ENCODE measurements at places on chromosomes 16 and 17. TPM values are rescaled to one million over a fixed set of nuclear protein-coding genes. Genes with fewer than 3 reads are reported as not detected.

Gene MYOCD
- total RNA-seq, result not detected

Gene CAVIN1
- 0.67 TPM for total RNA-seq

Gene CDR2
- 42.5 TPM for total RNA-seq

GRCh38 chr17:60301649-60302048, 90.3 kb downstream of the USP32 start:
- peaks cover 7% of the 10 kb centered on the region for H3K36me3 ChIP-seq
- no peaks in the 10 kb centered on the region for H3K27me3 ChIP-seq
- H3K4me3 ChIP-seq, result no peak overlapping the region
- no peak overlapping the region for H3K27ac ChIP-seq

DNA sequence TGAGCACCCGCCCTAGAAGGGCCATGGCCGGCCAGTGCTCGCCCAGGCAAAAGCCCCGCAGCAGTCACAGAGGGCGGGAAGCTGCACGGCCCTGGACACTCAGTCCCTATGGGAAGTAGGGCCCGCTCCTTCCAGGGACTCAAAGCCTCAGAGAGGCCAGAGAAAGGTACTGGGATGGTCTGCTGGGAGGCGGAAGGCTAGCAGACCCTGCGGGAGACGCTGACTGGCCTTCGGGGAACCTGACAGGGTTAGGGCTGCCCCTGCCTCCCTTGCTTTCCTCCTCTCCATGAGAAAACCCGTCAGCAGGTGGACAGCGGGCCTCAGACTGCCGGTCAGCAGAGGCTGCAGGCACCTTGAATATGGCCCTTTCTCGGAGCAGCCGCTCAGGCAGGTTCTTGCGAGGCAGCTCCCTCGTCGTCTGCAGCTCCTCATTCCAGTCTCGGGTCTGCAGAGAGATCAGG, 11.5 kb downstream of the CLUH start:
- no peak overlapping the region for H3K4me3 ChIP-seq
- no peaks in the 10 kb centered on the region for H3K27me3 ChIP-seq

Measured in activated naive CD4-positive, alpha-beta T cell treated with anti-CD3 and anti-CD28 coated beads for 36 hours (primary cell).